Colonic mucosa (tissue), 4 donors: ENCODE measurements at places on chromosomes 16 and 17. TPM values are rescaled to one million over a fixed set of nuclear protein-coding genes. Genes with fewer than 3 reads are reported as not detected.

TBC1D28 gene
- total RNA-seq: not detected

GAS2L2 gene
- 0.15 TPM for total RNA-seq

CSF3 gene
- 0.37 TPM for total RNA-seq

PHB1 gene
- 487 TPM for total RNA-seq

ANKS4B gene
- 62.9 TPM for total RNA-seq

GRCh38 chr16:85882181-85882810 lies 16.7 kb upstream of the IRF8 start:
- H3K4me1 ChIP-seq: no peaks in the 10 kb centered on the region
- H3K27me3 ChIP-seq: no peaks in the 10 kb centered on the region
- DNase-seq: no peak
- H3K4me3 ChIP-seq: no peak overlapping the region

GRCh38 chr16:84724606-84725309 lies 25.0 kb downstream of the USP10 start:
- no peak overlapping the region for H3K4me3 ChIP-seq
- peak; percentile 29 for DNase-seq
- no peaks in the 10 kb centered on the region for H3K36me3 ChIP-seq
- no peaks in the 10 kb centered on the region for H3K27me3 ChIP-seq

GRCh38 chr17:1073241-1073962 lies 76.5 kb downstream of the TIMM22 start:
- no peak overlapping the region for H3K4me3 ChIP-seq
- H3K27ac ChIP-seq: no peak overlapping the region
- no peak for DNase-seq
- H3K36me3 ChIP-seq: peaks cover 16% of the 10 kb centered on the region

DNA sequence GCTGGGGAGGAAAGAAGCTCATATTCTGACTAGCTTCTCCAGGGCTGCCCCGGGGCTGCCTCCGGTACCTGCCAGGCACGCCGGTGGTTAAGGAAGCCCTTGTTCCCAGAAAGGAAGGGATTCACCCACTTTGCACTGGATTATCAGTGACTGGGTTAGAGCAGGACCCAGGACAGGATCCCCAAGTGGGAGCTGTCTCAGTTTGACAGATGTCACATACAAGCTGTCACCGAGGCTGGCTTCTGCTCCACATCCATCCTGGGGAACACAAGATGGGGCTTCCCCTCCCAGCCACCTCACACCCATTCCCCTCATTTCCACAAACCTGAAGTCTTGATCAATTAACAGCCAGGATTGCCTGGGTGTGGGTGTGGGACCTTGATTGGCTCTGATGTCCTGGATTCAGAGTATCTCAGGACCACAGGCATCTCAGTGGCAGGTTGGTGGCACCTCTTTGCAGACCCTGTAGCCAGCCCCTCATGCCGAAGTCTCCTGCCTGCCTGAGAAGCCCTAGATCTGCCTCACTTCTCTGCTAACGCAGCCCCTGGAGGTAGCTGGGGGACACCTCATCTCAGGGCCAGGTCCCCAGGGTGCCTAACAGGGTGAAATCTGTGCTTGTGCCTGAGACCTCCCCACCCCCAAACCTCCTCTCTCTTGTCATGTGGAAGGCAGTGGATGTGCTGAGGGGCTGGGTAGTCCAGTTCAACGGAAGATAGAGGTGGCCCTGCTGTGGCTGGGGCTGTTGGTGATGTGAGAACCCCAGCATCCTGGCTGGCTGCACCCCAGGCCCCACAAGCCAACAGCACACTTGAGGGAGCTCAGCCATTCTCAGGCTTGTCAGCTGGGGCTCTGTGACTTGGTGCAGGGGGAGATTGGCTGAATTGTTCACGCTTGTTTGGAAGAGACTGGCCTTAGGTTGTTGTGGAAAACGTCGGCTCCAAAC lies 1.4 kb downstream of the CACNG5 start:
- no peaks in the 10 kb centered on the region for H3K36me3 ChIP-seq
- no peak overlapping the region for H3K4me3 ChIP-seq
- H3K27ac ChIP-seq: no peak overlapping the region
- H3K4me1 ChIP-seq: no peaks in the 10 kb centered on the region
- H3K27me3 ChIP-seq: peaks cover 27% of the 10 kb centered on the region
